ENCODE measurements at places on chromosomes 11 and 22.

DNA sequence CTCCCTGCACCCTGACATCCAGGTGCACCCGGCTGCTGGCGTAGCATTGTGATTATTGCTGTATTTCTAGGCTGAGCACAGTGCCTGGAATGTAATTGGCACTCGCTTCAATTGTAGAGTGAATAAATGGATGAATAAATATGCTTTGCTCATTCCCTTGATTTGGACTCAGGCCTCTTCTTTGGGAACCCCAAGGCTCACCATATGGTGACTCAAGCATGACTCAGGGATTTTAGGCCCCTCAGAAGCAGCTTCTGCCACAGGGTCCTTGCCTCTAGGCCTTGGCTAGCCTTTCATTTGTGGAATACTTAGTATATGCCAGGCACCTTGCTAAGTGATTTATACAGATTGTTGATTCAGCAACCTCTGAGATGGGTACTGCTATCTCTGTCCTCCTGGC is 78.9 kb downstream of the GRIK4 start:
- DNase-seq: no peak

- peak; percentile 11 for DNase-seq
Observed at GRCh38 chr22:44347080-44347479, 34.3 kb upstream of the SHISAL1 start.

GRCh38 chr11:114165326-114166230 is 106.1 kb downstream of the ZBTB16 start:
- no peak for DNase-seq

DNA sequence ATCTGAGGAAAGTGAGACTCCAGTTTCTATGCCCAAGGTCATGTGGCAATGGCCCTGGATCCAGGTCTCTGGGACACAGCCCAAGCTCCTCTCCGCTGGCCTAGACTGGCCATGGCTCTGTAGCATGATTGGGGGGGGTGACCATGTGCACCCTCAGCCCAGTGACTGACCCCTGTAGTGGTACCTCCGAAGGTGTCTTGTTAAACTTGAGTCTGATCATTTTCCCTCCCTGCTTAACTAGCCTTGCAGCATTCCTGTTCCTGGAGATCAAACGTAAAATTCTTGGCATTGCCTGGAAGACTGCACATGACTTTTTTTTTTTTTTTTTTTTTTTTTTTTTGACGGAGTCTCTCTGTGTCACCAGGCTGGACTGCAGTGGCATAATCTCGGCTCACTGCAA is 1116.0 kb downstream of the TBC1D22A start:
- no peak for DNase-seq

DNA sequence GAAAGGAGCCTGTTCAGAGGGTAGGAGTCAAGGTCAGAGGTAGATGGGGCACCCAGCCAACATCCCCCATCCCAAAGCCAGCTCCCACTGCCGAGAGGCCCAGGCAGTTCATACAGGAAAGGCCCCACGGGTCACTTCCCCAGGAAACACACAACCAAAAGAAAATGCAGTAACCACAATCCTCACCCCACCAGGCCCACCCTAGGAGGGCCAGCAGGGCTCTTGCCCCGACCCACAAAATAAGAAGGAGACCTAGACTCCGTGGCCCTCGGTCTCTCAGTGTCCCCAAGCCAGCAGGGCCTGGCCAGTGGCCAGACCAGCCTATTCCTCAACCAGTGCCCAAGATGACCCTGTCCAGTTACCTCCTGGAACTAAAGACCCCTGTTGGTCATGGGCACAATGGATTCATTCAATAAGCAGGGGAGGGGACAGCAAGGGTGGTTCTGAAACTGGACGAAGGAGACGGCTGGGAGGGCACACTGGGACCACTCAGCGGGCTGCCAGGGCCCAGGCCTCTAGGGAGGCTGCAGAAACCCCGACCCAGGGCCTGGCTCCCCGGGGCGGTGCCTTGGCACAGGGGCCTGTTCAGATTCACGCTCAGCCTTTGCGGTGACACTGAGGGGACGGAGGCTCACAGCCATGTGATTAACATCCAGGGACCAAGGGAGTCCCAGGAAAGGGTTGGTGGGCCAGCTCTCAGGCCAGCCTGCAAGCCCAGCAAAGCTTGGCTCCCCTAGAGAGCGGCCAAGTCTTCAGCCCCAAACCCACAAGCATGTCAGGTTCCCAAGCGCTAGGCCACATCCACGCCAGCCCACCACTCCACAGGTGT is 5.5 kb downstream of the RAB3IL1 start:
- DNase-seq: no peak

- no peak for DNase-seq
Observed at GRCh38 chr22:49755631-49756001, 72.1 kb downstream of the BRD1 start.

DNA sequence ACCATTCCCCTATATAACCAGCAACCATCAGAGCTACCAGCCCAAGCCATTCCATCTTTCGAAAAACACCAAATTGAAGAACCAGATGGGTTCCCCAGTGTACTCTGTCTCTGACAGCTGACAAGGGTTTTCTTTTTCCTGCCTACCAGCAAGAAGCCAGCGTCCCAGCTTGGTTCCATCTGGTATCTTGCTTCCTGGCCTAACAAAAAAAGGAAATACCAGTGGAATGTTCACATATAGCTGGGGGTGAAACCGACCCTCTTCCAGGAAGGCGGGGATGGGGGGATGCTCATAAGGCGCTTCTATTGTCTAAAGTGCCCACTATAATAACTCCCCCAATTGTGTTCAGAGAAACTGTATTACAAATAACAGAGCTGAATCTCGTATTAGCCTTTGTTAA is 172.3 kb downstream of the LDLRAD3 start:
- DNase-seq: no peak

DNA sequence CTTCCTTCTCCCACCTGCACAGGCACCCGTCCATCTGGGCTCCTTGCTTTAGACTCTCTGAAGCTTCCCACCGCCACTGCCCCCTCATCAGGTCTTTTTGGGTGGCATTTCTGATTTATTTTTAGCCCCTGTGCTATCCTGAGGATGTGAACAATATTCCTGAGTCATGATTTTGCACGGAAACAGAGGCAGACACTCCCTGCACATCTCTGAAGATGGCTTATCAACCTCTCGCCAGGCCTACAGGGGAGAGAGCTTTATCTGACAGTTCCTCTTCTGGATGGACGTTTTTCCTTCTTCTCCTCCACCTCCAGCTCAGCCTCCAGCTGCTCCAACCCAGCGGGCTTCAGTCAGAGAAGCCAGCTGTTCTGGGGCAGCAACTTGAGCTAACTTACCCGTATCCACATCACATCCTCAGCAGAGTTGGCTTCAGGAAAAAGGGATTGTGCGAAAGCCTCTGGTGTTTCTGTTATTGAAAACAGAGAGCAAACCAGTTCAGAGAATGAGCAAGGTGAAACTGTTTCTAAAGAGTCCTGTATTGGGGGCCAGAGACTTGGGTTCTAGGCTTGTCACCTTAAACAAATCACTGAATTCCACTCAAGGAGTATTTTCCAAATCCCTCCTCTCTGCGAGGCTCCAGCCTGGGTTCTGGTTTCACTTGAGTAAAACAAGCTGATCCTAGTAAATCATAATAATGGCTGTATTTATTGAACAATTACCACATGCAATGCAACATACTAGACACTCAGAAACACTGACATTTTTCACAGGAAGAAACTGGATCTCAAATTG is 33.1 kb upstream of the ETS1 start:
- no peak for DNase-seq

DNA sequence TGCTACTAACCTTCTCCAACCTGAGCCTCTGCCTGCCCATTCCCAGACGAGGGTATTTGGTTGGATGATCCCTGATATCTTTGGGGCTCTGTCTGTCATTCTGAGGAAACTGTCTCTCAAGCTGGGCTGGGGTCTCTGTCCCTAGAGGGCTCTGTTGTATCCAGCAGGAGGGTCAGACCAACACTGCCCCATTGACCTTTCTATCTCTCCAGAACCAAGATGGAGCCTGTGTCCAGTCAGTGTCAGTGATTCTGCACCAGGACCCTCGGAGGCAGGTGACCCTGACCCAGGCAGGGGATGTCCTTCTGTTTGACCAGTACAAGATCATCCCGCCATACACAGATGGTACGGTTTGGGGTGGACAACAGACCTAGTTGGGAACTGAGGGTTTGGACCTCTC is 21.9 kb downstream of the OTOG start:
- DNase-seq: no peak

- DNase-seq: no peak
Observed at GRCh38 chr22:33476206-33476605, 418.0 kb upstream of the SYN3 start.

All from iris pigment epithelial cell (primary cell).